CD4-positive, alpha-beta T cell treated with Interleukin-12 subunit alpha and Interleukin-12 subunit beta, for 1 hour (primary cell): ENCODE measurements at places on chromosomes 6 and 20.

DNA sequence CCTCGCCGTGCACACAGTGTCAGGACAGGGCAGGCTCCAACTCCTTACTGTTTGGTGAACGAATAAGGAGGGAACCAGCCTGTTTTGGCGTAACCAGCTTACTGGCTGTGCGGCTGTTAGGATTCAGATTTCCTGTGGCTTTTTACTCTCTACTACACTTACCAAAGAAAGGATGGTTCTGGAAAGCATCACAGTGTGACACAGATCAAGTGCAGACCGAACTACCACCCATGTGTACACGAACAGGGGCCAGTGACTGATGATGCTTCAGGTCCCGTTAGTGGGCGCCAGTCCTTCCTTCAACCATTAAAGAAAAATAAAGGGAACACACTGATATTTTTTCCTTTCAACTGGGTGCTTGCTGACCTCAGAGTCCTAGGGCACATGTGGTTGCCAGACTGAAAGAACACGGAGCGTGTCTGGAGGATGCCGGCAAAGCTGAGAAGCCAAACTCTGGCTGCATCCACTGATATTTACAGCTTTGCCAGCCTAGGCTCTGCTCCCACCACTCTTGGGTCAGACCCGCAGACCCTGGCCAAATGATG is 352.3 kb upstream of the AGPAT4 start:
- no peak for DNase-seq

GRCh38 chr6:139173172-139173571 is 38.3 kb downstream of the HECA start:
- peak; percentile 36 for DNase-seq

- no peak for DNase-seq
These were observed 92.8 kb downstream of the MBOAT1 start for GRCh38 chr6:20119485-20119884.

DNA sequence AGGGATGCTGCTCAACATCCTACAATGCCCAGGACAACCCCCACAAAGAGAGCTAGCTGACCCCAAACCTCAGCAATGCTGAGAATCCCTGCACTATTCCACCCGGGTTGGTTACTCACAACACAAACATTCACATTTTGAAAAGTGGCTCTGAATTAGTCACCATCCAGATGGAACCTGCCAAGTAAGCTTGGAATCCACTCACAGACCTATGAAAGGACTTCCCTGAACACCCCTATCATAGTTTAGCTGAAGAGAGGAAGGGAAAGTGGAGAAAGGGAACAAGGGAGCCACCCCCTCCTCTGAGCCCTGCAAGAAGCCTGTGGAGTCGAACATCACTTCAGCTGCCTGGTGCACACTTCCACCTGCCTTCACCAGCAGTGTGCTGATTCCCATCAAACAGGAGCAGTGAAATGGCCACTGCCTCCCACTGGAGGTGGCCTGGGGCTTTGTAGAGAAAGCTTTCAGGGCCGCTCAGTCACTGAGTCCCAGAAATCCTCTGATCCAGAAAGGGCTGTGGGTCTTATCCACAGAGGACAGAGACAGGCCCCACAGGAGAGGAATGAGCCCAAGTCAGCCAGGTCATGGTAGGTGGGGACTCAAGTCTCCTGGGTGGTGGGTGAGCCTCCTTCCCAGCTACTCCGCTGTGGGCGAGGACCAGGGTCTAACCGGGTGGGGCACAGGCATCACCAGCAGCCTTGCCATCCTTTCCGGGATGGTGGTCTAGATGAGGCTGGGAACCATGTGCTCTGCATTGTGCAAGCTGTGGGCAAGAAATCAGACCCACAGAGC is 203.7 kb downstream of the SYNDIG1 start:
- DNase-seq: no peak

GRCh38 chr6:15255909-15256395 is 10.1 kb downstream of the JARID2 start:
- DNase-seq: no peak

GRCh38 chr6:157228426-157229131 is 94.7 kb downstream of the TMEM242 start:
- DNase-seq: no peak

GRCh38 chr6:133165235-133165634 is 75.9 kb upstream of the EYA4 start:
- no peak for DNase-seq

GRCh38 chr6:29791162-29791561 is 36.5 kb upstream of the HLA-G start:
- DNase-seq: no peak
